Stimulated activated CD4-positive, alpha-beta T cell treated with anti-CD3 and anti-CD28 coated beads, Interleukin-15, amount 100 ng/mL, for 24 hours (primary cell): ENCODE measurements at places on chromosomes 5 and 9.

GRCh38 chr5:167152561-167152960, 1138.9 kb upstream of the WWC1 start:
- DNase-seq: no peak

DNA sequence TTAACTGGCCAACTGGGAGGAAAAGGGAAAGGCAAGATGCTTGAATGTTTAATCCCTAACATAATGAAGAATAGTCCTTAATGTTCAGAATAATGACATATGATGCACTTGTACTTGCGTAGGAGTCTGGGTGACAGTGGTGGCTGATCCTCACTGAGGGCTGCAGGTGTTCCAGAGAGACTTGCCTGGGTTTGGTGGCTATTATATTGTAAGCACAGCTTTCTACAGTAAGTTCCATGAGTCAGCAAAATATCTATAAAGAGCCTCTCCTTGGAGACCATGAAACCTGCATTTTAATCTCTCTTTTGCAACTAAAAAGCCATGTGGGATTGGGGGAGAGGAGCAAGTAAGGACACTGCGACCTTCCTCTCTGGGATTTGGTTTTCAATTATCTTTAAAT, 1.9 kb upstream of the NPR2 start:
- DNase-seq: no peak

DNA sequence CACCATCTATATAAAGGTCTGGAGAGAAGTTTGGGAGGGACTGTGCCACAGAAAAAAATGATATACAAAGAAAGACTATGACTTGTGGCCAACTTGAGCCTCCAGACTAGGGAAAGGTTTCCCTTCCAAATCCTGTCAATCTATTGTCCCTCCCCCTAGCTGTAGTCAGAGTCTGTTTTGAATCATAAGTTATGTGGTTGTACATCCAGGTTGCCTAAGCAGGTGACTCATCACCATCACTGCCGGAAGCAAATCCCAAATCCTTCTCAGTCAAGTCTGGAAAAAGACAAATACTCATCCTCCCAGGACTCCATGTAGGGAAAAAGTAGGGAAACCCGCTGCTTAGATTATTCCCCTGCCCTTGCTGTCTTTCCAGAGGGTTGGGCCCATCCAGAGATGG, 235.7 kb downstream of the CDK5RAP2 start:
- no peak for DNase-seq

- DNase-seq: no peak
Measured at GRCh38 chr5:56307714-56308333, 74.7 kb upstream of the ANKRD55 start.

DNA sequence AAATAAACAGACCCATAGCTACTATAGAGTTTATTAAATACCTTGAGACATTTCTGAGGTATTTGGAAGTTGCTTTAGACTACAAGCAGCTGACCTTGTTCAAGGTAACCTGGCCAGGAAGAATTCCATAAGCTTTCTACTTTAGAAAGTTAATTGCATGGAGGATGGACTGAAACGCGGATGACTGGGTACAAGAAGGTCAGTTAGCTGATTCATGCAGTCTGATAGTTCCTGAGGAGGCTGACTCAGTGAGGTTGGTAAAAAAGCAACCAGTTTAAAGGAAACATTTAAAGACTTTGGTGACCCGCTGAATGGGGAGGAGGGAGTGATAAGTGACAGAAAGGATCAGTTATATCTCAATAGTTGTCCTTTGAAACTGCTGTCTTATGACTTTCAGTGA, 670.1 kb upstream of the CDH9 start:
- no peak for DNase-seq

DNA sequence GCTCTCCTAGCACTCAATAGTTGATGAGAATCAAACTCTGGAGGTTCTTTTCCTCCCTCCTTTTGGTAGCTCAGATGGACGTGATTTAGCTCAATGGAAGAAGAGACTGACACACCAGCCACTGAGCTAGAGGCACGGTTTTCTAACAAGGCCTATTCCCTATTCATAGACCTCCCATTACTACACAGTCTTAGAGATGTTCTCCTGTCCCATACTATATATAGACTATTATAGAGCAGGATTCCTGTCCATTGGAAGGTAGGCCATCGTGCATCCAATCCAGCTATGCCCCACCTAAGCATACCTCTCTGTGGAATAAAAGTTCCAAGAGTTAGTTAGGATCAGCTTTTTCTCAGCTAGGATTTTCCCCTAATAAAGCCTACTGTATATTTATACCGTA, 30.3 kb upstream of the CTNNAL1 start:
- no peak for DNase-seq

DNA sequence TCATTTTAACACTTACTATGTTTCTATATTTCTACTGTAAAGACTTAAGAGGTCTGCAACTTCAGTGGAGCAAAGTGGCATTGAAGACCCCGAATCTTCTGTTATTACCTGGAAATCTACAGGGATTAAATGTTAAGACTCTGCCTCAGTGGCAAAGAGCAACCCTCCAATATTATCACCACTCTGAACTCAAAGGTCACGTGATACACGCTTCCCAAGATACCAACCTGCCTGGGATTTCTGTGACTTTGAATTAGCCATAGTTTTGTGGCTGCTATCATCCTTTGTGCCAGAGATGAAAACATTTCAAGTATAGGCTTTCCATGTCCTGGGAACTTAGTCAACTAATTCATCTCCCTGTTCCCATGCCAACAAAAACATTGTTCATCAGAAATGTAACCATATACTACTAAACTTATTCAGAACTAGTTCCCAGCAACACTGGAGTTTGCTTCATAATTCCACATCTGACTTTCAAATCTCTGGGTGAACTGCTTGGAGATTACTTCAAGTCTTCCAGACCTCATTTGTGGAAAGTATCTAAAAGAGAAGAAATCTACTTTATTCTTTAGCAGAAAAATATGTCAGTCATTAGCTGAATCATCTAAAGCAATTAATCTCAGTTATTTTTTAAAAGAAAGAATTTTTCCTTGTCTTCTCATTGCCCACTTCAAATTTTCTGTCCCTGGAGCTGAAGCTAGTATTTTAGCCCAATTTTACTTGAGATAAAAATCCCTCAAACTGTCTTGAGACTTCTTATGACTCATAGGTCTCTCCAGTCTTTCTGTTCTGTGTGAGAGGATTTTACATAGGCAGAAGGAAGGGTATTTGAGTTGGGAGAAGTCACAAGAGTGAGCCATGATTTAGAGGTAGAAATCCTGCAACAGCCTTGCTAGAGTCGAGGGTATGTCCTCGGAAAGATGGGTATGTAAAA, 83.0 kb downstream of the ZNF462 start:
- DNase-seq: no peak

DNA sequence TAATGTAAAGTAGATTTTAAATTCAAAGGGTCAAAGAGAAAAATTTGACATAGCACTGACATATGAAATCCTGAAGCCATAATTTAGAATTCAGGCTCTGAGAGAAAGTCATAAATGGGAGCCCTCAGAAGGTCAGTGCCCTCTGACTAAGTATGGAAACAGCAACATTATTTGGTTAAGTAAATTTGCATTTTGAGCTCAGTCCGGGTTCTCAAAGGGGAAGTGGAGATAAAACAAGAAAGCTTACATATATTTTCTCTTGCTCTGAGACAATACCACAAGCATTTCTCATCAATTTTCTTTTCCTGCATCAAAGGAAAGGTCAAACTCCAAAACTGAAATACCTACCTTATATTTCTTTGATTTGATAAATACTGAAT, 348.0 kb downstream of the SEMA5A start:
- no peak for DNase-seq

GRCh38 chr5:138960145-138960692, 85.1 kb upstream of the LRRTM2 start:
- DNase-seq: no peak

GRCh38 chr5:178244576-178244975, 12.0 kb upstream of the PHYKPL start:
- DNase-seq: no peak

- no peak for DNase-seq
Measured at GRCh38 chr9:16712787-16713186, 157.7 kb downstream of the BNC2 start.

- DNase-seq: no peak
Measured at GRCh38 chr9:7286101-7286500, 513.5 kb downstream of the DMAC1 start.

DNA sequence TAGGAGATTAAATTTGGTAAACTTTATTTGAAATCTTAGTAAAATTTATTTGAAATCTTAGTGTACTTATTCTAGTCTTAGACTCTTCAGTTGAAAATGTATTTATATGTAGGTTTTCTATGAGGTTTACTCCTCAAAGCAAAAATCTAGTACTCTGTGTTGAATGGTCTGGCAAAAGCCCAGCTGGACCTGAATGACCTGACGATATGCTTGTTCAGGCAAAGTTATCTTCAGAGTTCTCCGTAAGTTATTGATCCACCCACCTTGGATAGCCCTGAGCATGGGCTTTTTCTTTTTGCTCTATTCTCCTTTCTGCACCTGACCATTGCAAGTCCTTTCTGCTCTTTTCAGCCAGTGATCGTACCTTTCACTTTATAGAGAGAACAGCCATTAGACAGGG, 158.4 kb downstream of the MAN2A1 start:
- DNase-seq: no peak
